ENCODE measurements at places on chromosomes 5 and 9.
A peak's percentile ranks its signal among the peaks of the same experiment; 100 is the strongest.

DNA sequence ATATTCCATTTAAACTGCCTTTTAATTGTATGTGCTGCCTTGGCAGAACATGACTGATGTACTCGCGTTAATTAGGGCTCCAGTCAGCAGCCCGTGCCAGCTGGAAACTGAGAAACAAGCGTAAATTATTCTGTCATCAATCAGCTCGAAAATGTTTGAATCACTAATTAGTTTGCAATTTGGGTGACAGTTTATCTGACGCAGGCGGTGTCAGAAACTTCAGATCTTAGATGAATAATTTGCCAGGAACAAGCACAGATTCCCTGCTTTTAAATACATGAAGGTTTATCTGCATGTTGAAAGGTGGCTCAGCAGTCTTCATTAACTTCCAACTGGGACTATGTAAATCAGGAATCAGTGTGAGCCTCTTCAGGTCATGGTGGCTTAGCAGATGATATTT is 176.0 kb upstream of the TLE4 start:
- no peak for DNase-seq

DNA sequence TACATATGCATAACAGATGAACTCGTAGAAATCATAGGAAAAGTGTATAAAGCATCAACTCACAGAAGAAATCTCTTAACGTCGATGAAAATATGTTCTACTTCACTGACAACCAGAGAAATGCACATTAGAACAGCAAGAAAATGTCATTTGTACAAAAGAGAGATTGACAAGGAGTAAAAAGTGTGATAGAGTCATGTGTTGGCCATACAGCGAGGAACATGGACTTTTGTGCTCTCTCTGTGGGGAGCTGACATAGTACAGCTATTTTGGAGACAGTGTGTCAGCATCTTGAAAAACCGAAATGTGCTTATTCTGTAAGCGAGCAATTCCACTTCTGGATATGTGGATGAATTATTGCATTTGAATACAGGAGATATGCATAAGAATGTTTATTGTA is 477.9 kb downstream of the ICE1 start:
- no peak for DNase-seq

DNA sequence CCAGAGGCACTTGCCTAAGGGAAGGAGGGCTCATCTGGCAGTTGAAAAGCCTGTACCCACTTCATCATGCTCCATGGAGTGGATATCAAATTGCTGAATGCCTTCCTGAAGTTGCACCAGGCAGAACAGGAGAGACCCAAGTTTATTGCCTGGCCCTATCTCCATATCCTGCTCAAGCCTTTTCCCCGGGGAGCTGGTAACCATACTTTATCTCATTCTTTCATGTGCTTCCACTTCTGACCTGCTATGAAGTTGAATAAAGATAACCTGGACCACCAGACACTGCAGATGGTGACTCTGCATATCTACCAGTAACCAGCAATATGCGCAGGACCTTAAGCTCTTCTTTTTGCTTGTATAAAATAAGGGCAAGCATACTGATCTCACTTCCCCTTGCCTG is 1397.5 kb upstream of the CDH6 start:
- DNase-seq: no peak

GRCh38 chr5:14869668-14870164 is 1.9 kb downstream of the ANKH start:
- DNase-seq: peak; percentile 17

GRCh38 chr5:66306105-66306843 is 162.2 kb downstream of the SREK1 start:
- peak; percentile 83 for DNase-seq

Data from fibroblast of the aortic adventitia (primary cell).